A549 treated with ZK216348 at 1 μM for 4 hours (cell line): ENCODE measurements at places on chromosomes 6 and 20. TPM values are rescaled to one million over a fixed set of nuclear protein-coding genes. Genes with fewer than 3 reads are reported as not detected.

The OPN5 gene
- not detected in 5 replicates for total RNA-seq

The HSPA12B gene
- total RNA-seq = 0.35 to 0.65 TPM (median 0.45 TPM) in 5 replicates

The NMBR gene
- not detected in 5 replicates for total RNA-seq

The UCKL1 gene
- total RNA-seq = 18.2 to 41.0 TPM (median 34.4 TPM) in 5 replicates

The ZNF318 gene
- total RNA-seq = 3.7 to 6.0 TPM (median 5.2 TPM) in 5 replicates

The FGD2 gene
- not detected in 5 replicates for total RNA-seq

The TMEM244 gene
- not detected in 5 replicates for total RNA-seq
